ENCODE measurements at places on chromosomes 6 and 20.

- no peak for DNase-seq
Measured at GRCh38 chr6:47034926-47035325, 7.2 kb downstream of the ADGRF1 start.

DNA sequence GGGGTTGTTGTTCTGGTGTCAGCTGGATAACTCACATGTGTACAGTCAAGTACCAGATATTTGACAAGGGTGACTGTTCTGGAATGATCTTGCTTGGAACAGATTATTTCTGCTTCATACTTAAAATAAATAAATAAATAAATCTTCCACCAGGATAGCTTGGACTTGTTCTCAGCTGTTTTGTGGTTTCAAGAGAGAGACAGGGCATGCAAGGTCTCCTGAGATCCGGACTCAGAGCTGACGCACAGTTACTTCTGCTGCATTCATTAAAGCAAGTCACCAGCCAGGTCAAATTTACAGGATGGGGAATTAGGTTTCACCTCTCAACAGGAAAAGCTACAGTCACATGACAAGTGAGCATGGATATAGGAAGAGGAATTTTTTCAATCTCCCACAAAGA is 285.0 kb upstream of the SPTLC3 start:
- DNase-seq = no peak

GRCh38 chr20:42886046-42886445 is 303.7 kb downstream of the PTPRT start:
- DNase-seq = no peak

DNA sequence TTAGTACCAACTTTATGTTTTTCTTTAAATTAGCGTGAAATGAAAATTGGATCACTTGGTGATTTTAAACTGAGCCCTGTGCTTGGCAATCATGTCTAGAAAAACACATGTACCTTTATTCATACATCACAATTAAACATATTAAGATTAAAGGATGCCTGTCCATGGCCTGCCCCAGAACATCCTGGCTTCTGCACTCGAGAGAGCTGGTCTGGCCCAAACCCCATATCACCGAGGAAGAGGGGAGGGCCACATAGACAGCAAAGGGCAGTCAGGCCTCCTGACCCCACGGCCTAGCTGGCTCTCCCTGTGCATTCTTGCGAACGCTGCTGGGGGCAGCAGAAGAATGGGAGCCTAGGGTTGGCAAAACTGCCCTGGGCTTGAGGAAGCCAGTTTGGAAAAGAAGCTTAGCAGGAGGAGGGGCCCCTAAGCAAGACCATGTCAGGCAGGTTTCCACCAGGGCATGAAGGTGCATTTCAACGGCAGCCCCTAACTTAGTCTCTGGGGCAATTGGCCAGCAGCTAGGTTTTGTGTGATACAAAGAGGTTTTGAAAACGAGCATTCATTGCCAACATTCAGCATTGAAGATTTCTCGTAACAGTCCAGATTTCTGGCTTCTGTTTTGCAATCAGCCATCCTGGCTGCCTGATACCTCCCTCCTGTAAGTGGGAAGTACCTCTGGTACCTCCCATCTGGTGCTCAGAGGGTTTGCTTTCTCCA is 8.6 kb downstream of the BPIFB3 start:
- DNase-seq = no peak

- no peak for DNase-seq
Measured at GRCh38 chr6:116764961-116765841, at the start of gene FAM162B. Gene FAM162B (minus strand): TSS chr6:116765719. CDS start chr6:116765576, 143 bp downstream.

- no peak for DNase-seq
Measured at GRCh38 chr20:10291568-10292248, 73.1 kb downstream of the SNAP25 start.

- DNase-seq = no peak
Measured at GRCh38 chr6:151414641-151415260, 23.4 kb upstream of the ZBTB2 start.

DNA sequence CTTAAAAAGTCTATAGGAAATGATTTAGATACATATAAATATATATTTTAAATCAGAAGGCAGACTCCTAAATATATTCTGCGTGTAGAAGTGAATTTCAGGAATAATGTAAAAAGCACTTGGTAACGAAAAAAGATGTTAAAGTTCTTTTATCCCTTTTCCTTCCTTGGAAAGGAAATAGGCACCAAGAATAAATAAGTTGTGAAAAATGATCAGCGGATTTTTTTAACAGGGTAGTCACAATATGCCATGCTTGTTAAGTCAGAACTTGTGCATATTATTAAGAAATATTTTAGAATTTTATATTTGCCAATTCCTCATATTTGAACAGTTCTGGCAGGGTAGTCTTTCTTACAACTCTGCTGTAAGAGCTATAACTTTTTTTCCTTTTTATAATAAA is 173.8 kb downstream of the CD83 start:
- DNase-seq = no peak

DNA sequence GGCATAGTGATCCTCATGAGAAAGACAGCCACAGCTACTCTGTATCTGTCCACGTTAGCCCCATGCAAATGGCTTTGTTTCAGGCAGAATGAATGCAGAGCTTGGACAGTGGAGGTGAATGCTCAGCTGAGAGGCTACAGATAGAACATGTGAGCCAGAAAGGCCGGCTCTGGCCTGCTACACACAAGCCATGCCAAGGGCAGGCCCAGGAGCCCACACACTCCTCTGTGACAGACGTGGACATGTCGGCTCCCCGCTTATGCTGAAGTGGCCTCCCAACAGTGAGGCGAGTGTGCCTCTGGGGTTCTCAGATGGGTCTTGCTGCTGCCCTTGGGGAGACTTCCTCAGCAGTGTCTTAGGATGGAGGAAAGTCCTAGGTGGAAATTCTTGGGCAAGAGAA is 159.6 kb downstream of the SYNDIG1 start:
- no peak for DNase-seq

GRCh38 chr6:15406452-15406851 is 160.6 kb downstream of the JARID2 start:
- no peak for DNase-seq

DNA sequence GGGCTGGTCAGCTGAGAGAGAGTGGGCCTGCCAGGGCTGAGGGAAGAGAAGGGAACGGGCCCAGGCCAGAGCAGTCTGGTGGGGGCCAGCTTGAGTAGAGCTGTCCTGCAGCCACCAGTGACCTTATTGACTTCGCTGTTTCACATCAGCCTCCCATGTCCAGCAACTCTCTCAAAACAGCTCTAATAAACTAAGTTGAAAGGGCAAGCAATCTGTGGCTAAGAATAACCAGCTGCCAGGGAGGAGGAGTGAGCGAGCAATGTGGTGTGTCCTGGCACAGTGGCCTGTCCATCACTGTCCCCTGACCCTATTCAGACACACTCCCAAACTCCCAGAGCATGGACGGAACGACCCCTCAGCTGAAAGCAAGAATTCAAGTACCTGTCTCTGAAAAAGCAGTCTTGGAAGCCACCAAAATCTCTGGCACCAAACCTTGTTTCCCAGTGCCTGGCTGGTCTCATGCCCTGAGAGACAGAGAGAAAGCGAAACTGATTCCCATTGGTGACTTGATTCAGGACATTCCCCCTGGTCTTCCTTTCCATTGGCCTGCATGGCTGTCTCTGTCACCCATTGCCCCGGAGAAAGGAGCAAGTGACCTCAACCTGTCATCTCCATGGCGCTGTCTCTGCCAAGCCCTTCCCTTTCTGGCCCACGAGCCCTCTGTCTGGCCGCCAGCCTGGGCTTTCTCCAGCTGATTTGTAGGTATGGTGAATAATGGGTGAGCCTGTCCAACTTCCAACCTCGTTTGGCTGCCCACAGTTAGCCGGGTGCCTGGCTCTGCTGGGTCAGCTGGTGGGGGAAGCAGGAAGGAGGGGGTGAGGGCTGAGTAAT is at the start of gene DDO:
DDO (minus strand) TSS at position 490 of the 831 bp plus-strand sequence. CDS start 2,113 bp downstream, outside the sequence.
- no peak for DNase-seq

Data from effector memory CD4-positive, alpha-beta T cell (primary cell).